NCI-H146 (cell line): ENCODE measurements at places on chromosomes 2 and 18.

- DNase-seq: peak; percentile 17
These were observed 217.2 kb upstream of the OSR1 start for GRCh38 chr2:19575641-19576040.

- DNase-seq: peak; percentile 44
These were observed 400.6 kb upstream of the CHST9 start for GRCh38 chr18:27585602-27586173.

DNA sequence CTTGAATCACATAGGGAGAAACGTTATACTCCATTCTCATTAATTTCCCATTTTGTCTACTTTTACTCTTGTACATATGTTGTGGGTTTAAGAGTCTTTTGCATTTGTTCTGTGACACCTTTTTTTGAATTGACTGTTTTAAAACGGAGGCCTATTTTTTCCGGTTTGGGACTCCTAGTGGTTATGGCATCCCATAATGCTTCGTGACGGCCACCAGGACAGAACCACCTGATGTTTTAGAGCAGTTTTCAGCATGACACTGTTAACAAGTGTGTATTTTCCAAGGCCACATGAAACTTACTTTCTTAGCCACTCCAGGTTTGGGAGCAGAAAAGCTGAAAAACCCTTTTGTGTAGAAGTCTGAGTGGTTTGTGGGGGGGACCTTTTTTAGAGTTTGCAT is 8.4 kb downstream of the SOX11 start:
- DNase-seq: no peak

- no peak for DNase-seq
These were observed 25.2 kb downstream of the TRABD2A start for GRCh38 chr2:84855731-84856130.

GRCh38 chr2:647003-647560 is 30.1 kb downstream of the TMEM18 start:
- no peak for DNase-seq

DNA sequence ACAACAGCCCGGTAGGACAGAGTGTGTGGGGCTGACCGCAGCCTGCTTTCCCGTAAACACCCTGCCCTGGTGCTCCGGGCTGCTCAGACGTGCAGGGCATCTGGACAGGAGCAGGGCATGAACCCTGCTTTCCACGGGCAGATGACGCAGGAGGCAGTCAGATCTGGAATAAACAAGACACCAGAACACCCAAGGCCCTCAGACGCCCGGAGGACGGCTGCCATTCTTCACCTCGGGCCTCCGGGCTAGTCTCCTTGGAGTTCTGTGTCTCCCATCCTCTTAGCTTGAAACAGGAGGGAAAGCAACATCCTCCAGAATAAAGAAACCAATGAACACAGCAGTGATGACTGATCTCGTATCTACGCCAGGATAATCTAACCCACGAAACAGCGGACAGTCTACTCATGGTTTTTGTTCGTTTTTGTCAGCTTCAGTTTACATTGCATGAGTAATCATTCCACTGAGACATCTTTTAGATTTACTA is 7.3 kb downstream of the PXDN start:
- no peak for DNase-seq

DNA sequence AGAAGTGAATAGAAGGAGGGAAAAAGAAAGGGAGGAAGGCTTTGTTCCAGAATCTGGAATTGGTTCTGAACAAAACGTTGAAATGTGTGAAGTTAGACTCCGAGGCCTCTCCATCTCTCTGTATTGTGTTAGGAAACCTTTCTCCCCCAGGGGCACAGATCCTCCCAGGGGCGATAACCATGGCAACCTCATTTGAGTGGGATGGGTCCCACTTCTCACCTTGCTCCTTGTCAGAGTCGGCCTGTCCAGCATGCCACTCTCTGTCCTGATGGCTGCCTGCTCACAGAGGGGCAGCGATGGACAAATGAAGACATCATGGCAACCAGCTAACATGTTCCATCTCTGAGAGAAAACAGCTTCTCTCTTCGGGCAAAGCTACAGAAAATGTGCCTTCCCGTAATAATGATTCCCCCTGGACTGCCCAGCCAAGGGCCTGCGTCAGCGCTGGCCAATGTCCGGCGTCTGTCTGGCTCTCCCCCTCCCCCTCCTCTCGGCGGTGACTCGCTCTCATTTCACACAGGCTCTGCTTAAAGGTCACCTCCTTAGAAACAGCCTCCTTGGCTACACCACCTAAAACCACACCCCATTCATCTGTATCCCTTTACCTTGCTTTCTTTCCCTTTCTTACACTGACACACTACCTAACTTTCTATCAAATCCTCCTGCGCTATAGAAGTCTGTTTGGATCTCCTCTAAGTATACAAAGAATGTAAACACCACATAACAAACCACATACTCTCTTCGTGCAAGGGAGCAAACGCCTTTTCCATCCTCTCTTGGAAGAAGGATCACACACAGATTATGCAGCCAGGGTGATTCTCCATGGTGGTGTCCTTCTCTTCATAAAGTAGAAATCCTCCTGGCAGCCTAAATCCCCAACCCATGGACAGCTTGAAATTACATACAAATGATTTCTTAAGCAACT is 32.1 kb upstream of the TTC39C start:
- DNase-seq: peak; percentile 75
